ENCODE measurements at places on chromosomes 1 and 21. TPM values are rescaled to one million over a fixed set of nuclear protein-coding genes. Genes with fewer than 3 reads are reported as not detected.

GRCh38 chr1:202681736-202682420, 28.4 kb downstream of the SYT2 start:
- DNase-seq = no peak

DNA sequence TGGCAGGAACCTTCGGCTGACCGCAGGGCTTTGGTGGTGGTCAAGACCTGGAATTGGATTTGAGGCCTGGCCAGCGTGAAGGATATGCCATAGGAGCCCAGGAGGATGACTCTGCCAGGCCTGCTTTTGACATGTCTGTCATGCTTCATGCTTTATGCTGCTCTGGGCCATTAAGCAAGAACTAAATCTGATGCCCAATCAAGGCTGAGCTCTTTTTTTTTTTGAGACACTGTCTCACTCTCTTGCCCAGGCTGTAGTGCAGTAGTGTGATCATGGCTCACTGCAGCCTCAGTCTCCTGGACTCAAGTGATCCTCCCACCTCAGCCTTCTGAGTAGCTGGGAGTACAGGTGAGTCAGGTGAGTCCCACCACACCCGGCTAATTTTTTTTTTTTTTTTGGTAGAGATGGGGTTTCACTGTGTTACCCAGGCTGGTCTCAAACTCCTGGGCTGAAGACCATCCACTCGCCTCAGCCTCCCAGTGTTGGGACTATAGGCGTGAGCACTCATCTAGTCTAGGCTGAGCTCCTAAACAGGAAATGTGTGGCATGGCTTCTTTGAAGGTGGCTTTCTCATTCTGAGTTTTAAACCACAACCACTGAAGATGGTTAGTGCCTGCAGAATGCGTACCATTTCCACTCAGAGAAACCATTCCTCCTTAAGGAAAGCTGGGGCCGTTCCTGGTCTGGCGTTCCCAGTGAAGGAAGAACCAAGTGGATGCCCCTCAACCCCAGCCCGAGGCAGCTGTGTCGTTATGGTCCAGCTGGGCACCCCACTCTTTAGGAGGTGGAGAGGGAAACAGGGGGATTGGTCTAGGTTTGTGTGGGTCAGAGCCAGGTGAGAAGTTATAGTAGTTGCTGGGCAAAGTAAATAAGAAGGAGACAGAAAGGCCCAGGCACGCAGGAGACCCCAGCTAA, 34.2 kb upstream of the ATP5PO start:
- no peak for DNase-seq

- no peak for DNase-seq
Measured at GRCh38 chr1:234519506-234519905, 40.5 kb upstream of the TARBP1 start.

GRCh38 chr1:94303005-94303404, 65.6 kb upstream of the ARHGAP29 start:
- no peak for DNase-seq

DNA sequence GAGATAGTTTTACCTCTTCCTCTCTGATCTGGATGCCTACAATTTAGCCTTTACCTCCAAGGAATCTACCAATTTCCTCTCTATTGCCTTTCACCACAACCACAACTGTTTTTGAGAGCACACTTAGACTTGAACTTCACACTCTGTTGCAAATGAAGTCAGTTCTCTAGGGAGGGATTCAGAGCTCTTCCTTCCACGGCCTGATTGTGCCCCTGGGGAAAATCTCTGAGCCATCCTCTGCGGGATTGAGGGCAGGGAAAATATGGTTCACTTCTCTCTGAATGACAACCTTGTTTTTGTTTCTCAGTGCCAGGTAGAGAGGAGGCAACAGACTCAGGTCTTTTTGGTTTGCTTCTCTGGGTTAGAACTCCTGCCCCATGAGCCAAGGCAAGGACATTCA, 35.4 kb upstream of the BCL10 start:
- no peak for DNase-seq

- DNase-seq = peak; percentile 65
Measured at GRCh38 chr21:45880097-45881068, 101.2 kb upstream of the COL6A1 start.

The PRRX1 gene
- polyA plus RNA-seq = 2.9 TPM

The ZNF648 gene
- not detected for polyA plus RNA-seq

The CELA2A gene
- polyA plus RNA-seq = 3.1 TPM

The CASZ1 gene
- 6.0 TPM for polyA plus RNA-seq

The TEDDM1 gene
- polyA plus RNA-seq = not detected

The SEC16B gene
- 6.3 TPM for polyA plus RNA-seq

The POTED gene
- polyA plus RNA-seq = not detected
